ENCODE measurements at places on chromosomes 2 and 18. TPM values are rescaled to one million over a fixed set of nuclear protein-coding genes. Genes with fewer than 3 reads are reported as not detected.

GRCh38 chr2:235516257-235516656 is 22.4 kb downstream of the AGAP1 start:
- DNase-seq = no peak

DNA sequence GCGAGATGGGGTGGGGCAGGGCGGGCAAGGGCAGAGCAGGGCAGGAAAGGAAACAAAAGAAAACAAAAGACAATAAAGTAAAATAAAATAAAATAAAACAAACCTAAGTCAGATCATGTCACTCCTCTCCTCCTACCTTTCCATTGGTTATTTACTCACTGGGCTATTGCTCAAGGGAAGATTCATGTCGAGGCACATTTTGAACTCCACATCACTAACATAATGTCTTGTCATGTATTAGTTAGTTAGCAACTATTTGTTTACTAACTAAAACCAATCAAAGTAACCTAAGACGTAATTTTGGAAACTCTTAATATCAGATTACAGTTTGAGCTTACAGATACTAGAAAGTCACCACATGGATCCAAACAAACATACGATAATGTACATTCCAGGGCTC is 2.2 kb downstream of the C1D start:
- DNase-seq = no peak

DNA sequence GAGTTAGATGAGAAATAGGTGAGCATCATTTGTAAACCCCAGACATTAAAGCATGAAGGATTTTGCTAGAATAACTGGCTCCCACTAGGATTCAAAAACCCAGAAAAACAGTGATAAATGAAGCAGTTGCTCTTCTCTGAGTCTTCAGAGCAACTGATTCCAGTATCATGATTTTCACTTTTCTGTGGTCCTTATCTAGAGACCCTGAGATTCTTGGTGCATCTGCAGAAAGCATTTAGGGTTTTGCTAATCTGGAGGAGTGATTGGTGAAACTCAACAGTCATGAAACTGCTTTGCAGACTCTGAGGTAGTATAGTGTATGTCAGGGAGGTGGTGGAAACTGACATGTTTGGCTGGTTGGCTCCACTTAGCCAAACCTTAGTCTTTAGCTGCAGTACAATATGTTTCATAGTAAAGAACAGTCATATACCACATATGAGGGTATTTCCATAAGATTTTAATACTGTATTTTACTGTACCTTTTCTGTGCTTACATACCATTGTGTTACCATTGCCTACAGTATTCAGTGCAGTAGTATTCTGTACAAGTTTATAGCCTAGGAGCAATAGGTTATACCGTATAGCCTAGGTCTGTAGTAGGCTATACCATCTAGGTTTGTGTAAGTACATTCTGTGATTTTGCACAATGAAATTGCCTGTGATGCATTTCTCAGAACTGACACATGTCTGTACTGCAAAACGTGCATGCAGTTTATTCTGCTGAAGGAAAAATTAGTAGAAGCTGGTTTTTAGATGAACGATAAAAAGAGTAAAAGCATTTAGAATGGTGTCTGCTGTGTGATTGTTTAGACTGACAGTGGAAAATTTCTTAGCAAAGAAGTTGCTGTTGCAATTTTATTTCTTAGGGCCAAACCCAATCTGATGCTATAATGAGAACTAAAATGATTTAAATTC is 23.8 kb downstream of the EML4 start:
- no peak for DNase-seq

IL36G gene
- total RNA-seq = not detected

All from natural killer cell (primary cell).